ENCODE measurements at places on chromosomes 2 and 18.
A peak's percentile ranks its signal among the peaks of the same experiment; 100 is the strongest.

DNA sequence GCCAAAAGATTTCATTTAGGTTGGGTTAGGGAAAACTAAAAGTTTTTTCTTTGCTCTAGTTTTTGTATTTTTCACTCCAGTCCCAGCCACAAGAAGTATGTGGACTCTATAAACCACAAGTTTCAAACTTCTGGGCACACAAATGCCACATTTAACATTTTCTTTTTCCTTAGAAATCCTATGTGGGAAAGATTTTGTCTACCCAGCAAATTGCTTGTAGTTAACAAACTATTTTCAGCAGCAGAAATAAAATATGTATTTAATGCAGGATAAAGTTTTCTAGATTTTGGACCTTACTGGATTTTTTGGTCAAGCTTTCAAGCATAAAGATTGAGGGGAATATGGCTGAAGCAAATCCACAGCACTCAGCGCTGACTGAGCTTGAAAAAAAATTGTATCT, 9.1 kb downstream of the ERICH2 start:
- no peak for DNase-seq

DNA sequence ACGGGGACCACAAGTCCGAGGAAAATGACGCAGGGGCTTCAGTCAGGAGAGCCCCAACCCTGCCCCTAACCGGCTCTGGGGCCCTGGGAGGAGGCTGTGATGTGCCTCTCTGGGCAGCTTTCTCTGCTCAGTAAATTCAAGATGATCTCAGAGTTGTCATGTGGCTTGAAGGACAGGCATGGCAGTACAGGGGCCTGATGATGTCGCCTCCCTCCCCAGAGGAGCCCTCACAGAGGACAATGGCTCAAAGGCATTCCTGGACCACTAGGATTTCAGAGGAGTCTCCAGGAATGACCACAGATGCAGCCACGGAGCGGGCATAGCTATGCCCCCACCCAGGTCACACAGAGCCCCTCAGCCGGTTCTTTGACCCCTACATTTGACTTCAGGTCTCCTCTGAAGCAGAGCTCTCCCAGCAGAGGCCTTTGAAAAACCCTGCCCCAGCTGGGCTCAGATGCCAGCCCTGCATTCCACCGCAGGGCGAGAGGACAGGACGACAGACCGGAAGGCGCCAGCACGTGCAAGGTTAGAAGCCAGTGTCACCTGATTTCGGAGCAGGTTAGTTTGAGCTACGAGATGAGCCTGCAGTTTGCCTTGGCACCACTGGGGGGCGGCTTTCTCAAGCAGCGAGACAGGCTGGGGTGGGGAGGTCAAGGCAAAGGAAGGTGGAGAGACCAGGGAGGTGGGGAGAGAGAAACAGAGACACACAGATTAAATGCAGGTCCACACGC, 39.2 kb downstream of the BIN1 start:
- DNase-seq, result peak; percentile 70

- no peak for DNase-seq
Measured at GRCh38 chr2:33958591-33958990, 359.5 kb upstream of the FAM98A start.

DNA sequence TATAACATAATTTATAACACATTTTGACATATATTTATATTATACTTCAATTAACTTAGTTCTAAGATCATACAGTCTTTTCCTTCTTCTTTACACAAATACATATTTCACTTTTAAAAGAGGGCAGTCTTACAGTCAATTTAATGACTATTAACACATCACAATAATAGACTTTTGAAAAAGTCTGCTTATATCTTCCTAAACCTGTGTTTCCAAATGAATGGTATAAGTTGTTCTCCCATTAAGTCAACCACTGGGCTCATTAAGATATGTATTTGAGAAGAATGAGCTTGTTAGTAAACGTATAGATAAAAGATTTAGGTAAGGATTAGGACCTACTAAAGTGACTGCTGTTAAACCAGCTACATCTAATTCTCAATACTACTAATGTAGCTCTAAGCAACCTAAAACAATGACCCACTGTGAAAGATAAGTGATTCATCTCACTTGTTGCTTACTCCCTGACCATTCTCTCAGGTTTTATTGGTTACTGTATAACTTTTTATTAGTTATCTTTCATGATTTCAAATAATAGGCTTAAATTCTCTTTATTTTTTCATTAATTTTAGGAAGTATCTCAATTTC, 27.0 kb downstream of the SLC40A1 start:
- DNase-seq, result no peak

GRCh38 chr18:48612511-48612910, 73.7 kb downstream of the CTIF start:
- no peak for DNase-seq

DNA sequence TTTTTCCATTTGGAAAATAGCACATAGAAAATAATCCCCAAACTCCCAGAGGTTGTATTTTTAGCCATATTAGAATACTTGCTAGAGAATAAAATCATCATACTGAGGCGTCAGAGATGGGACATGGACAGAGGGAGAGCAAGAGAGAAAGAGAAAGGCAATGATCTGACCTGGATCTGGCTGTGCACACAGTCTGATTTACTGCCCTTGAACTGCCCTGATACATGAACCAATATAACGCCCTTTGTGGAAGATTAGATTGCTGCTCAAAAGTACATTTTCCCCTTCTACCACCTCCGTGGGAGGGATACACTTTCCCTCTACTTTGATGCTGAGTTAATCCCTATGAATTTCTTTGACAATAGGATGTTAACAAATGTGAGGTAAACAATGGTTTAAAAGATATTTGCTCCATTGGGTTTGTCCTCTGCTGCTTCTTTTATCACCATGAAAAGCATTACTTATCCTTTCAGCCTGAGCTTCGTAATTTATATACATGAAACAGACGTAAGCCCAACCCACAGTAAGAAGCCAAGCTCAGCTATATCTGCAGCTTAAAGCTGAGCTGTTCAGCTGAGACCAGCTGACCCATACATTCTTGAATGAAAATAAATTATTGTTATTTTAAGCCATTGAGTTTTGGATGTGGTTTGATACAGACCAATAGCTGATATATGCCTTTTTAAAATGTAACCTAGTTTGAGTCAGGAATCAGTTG, 1664.6 kb upstream of the CELF4 start:
- no peak for DNase-seq

GRCh38 chr2:29810956-29811355, 110.4 kb downstream of the ALK start:
- DNase-seq, result no peak

DNA sequence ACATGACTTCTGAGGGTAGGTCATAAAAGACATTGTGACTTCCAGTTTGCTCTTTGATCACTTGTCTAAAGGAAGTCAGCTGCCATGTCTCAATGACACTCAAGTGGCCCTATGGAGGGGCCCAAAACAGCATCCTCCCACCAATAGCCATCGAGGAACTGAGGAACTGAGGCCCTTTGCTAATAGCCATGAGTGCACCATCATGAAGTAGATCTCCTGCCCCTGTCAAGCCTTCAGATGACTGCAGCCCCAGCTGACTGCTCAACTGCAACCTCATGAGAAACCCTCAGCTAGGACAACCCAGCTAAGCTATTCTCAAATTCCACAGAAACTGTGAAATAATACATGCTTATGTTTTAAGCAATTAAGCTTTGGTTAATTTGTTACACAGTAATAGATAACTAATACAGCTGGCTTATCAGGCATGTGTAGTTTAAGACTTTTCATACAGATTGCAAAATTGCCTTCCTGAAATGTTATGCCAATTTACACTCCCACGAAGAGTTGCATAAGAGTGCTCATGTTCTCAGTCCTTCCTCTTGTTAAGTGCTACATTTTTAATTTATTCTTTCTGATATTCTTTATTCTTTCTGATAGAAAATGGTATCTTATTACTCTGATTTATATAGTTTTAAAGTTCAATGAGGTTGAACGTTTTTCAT, 105.6 kb upstream of the NDUFV2 start:
- DNase-seq, result no peak

GRCh38 chr18:54774423-54774822, 53.9 kb upstream of the RAB27B start:
- no peak for DNase-seq

GRCh38 chr2:3741396-3741795, 38.0 kb downstream of the DCDC2C start:
- DNase-seq, result no peak

Data from hippocampal formation (tissue), 2 donors.